Activated T-cell treated with anti-CD3 and anti-CD28 coated beads, Interleukin-2, amount 50 U/mL, for 4 hours (primary cell): ENCODE measurements at places on chromosomes 7 and 10. TPM values are rescaled to one million over a fixed set of nuclear protein-coding genes. Genes with fewer than 3 reads are reported as not detected.

- DNase-seq: no peak
Measured at GRCh38 chr7:141877365-141877764, 36.1 kb upstream of the PRSS37 start.

The TMEM60 gene
- total RNA-seq: 7.8 TPM

The CUBN gene
- total RNA-seq: 0.14 TPM

DNA sequence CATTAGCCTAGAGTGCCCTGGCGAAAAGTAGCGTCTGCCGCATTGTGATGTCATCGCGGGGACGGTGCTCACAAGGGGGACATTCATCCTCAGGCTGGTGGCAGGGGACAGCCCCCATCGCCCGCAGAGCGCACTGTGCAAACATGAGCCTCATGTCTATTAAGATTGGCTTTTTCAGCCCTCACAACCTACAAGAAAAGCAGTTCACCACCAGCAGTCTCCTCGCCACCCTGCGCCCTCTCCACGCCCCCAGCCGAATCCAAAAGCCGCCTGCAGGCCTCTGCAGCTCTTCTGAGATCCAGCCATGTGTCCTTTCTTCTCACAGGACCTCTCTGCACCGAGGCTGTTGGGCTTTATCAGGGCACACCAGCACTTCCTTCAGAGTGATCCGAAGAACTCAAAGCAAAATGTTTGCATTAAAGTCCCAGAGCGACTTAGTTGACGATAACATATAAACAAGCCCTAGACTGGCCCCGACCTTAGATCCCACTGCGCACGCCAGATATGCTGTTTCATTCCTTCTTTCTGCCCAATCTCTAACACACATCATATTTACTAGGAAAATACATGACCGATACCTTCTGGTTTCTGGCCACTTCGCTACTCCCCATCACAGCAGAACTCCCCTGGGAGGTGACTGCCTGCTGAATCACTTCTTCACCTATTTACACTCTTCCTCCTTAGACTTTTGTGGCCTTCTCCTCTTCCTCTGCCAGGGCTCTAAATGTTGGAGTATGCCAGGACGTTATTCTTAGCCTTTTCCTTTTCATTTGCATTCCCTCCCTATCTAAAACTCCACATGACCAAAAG, 206.0 kb upstream of the SH2B2 start:
- no peak for DNase-seq

GRCh38 chr7:100472854-100473499, 6.0 kb downstream of the TSC22D4 start:
- DNase-seq: no peak

DNA sequence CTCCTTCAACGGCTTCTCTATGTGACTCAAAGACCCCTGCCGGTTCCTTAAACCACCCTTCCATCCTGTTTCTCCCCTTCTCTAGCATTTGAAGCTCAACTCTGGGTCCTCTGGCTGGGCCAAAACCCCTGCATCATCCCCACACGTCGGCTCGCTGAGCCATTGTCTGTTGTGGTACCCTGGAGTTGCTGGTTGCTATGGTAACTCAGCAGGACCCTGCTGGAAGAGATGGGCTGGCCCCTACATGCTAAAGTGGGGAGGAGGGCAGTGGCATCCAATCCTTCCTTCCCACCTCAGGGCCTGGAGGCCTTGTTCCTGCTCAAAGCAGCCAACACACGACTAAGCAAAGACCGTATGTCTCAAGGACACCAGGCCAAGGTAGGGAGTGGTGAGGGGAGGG, 452.5 kb downstream of the PLXNA4 start:
- no peak for DNase-seq

GRCh38 chr10:125161707-125162119, 1.4 kb upstream of the CTBP2 start:
- no peak for DNase-seq

The LFNG gene
- total RNA-seq: 16.1 TPM

DNA sequence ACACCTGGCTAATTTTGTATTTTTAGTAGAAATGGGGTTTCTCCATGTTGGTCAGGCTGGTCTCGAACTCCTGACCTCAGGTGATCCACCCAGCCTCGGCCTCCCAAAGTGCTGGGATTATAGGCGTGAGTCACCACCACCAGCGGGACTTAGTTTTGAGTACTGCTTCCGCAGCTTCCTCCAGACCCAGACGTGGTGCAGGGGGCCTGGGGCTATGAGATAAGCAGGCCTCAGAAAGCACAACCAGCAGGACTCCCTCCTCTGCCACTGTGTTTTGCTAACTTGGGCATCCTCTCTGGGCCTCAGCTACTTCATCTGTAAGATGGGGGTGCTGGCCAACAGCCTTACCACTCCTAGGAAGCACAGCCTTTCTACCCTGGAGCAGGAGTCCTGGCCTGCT, 37.8 kb downstream of the GOLGA7B start:
- no peak for DNase-seq

The REEP3 gene
- 13.8 TPM for total RNA-seq

The STK31 gene
- not detected for total RNA-seq

GRCh38 chr10:70277396-70278030, 6.3 kb downstream of the NPFFR1 start:
- no peak for DNase-seq

The SLC25A28 gene
- 65.3 TPM for total RNA-seq
